Left lung (tissue), 14 donors: ENCODE measurements at places on chromosomes 1 and 21.
A peak's percentile ranks its signal among the peaks of the same experiment; 100 is the strongest.

- no peak for DNase-seq
These were observed 104.6 kb downstream of the TGFBR3 start for GRCh38 chr1:91781371-91781825.

DNA sequence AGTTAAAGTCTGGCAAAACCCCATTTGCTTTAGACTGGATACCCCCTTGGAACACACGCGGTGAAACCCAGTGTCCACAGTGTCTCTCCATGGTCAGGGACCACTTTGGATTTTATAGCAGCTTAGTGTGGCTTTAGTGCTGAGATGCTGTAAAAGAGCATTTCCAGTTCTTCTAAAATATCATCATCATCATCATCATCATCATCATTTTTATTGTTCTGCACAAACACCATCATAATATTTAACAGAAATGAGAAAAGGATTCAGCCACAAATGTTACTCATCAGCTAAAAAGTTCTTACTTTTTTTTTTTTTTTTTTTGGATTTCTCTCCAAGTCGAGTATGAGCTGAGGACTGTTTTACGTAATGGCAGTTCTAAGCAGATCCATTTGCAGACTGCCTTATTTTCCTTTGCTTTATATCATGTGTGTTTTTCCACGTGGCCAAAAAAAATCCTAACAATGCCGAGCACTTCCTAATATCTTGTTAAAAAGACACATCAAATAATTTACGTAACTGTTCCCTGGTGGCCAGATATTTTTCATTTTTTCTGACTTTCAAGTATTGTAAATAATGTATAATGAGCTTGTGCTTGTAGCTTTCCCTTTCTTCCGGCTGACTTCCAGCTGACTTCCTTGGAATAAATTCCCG is 62.8 kb downstream of the EVA1C start:
- DNase-seq, result peak; percentile 49

- no peak for DNase-seq
These were observed 4.8 kb upstream of the TLR5 start for GRCh38 chr1:223147873-223148272.

GRCh38 chr1:192401825-192402224 is 85.0 kb downstream of the RGS21 start:
- DNase-seq, result peak; percentile 4

DNA sequence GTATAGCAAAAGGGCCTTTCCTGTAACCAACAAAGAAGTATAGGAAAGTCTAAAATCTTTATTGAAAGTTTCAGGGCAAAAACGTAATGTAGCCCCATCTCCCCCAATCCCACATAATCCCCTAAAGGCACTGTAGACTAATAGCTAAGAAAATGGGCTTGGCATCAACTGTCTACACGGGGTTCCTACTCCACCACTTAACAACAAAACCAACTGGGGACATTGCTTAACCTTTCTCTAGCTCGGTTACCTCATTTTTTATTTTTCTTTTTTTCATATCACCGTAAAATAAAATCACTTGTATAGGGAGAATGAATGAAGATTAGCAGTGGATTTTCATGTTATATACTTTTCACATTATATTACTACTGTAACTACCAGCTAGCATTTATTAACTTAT is 12.3 kb downstream of the MACF1 start:
- DNase-seq, result no peak

- DNase-seq, result no peak
These were observed 128.0 kb upstream of the ERG start for GRCh38 chr21:38626306-38626705.

DNA sequence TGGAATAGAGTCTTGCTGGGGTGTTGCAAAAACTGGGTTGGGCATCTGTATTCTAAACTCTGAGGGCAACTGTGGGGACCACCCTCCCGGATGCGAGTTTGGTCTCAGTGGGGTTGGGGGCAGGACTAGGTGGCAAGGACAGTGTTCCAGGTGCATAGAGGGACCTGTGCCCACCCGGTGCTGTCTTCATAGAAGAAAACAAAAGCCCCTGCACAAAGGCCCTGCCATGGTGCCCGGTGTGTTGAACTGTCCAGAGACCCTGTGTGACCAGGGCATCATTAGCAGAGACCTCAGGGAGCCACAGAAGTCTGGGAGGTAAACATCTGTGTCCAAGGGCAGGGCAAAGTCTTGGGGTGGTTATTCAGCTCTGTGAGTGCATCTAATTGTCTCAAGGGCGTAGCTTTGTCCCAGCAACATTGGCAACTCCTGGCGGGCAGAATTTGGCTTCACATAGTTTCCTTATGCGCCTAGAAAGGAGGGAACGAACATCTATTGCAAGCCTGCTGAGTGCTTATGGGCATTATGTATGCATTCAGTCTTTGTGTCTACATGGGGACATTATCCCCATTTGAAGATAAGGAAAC is 72.2 kb upstream of the IFFO2 start:
- no peak for DNase-seq

GRCh38 chr1:202890392-202890791 is 1.4 kb upstream of the RABIF start:
- DNase-seq, result no peak

DNA sequence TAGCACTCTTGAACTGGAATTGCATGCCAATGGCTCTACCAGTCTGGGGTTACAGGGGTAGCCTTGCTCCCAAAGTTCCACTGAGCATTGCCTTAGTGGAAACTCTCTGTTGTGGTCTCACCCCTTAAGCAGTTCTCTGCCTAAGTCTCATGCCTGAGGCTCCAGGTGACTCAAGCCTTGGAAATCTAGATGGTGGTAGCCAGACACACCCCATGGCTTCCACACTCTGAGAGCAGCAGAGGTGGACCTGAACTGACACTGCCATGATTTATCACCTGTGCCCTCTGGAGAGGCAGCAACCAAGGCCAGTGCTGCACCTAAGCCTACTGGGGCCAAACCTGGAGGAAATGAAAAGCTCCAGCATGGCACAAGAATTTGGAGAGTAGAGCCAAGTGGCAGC is 285.7 kb upstream of the PKN2 start:
- DNase-seq, result no peak

DNA sequence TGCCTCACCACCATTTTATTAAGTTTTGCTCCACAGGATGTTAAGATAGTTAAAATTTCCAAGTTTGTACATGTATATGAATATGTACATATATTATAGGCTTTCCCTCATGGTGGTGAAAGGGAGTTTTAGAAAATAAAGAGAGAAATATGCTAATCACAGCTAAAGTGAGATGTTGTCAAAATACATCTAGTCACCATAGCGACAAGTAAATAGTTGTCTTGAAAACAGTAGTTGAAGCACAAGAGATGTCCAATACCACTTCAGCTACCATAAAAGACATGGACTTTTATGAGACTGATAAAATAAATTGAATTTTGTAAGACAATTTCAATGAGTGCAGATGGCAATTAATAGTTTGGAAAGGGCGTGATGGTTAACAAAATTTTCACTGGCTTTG is 1600.0 kb downstream of the BRINP3 start:
- DNase-seq, result no peak

GRCh38 chr21:32184065-32184464 is 94.8 kb downstream of the MIS18A start:
- DNase-seq, result no peak

- no peak for DNase-seq
These were observed 33.6 kb upstream of the GBP5 start for GRCh38 chr1:89306273-89306672.

- DNase-seq, result peak; percentile 65
These were observed 1.4 kb upstream of the RBM15 start for GRCh38 chr1:110337704-110338308.

GRCh38 chr1:148362216-148362611 is 120.9 kb downstream of the PPIAL4G start:
- DNase-seq, result no peak

DNA sequence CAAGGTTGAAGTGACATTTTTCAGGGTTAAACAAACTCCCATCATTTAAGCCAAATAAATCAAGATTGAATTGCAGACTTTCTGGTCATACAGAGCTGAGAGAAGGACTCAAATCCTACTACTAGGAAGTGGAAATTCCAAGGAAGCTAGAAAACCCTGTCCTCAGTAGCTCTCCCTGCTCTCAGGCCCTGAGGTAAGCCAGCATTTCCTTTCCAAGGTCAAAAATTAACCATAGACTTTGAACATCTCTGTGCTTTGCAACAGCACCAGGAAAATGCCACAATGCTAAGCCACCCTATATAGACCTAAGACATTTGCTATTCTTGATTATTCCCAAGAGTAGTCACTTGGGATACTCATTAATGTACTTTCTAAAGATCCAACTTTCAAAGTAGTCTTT is 45.1 kb downstream of the LUZP1 start:
- no peak for DNase-seq

- no peak for DNase-seq
These were observed 37.4 kb downstream of the SMYD2 start for GRCh38 chr1:214318356-214318755.

- no peak for DNase-seq
These were observed 57.0 kb downstream of the DISC1 start for GRCh38 chr1:231683439-231684165.

DNA sequence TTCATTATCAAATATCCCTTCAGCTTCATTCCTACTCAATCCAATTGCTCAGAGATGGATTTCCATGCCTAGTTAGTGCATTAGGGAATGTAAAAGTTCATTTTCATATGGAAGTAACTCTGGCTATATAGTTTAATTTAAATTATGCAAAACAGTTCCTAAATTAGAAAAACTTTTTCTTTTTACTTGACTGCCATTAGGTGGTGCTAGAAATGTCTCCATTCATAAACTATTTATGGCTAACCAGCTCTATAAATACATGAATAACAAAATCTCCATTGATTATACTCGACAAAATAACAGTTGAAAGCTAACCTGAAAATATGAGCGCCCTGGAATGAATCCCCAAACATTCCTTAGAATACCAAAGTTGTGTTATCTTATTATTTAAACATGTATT is 311.4 kb downstream of the USH2A start:
- DNase-seq, result no peak

DNA sequence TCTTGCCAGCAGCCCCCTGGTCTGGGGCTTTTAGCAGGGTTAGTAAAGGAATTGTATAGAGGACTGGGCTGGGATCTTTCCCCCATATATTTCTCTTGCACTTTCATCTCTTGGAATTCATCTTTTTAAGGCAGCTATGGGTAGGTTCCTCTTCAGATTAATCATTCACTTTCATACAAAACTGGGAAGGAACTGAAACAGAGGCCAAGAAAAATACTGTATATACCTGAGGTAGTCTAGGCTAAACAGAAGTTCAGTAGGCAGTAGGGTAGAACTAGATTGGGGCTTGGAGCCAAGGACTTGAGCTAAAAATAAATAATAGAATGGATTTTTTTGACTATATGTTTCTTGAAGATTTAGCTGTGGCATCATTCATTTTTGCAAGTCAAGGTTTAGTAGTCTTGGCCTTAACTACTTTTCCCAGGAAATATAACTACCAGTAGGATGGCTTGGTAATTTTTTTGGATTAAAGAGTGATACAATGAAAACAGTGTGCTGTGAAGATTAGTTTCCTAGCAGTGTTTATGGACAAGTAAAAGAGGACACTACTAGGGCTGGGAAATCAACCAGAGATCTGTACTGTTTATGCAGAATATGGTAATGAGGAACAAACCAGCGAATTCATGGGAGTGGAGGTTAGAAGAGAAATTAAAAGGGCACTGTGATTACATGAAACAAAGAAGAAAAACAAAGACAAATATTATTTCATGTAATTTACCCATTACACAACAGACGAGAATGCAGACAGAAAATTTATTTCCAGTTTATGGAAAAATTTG is 50.9 kb upstream of the PTGS2 start:
- no peak for DNase-seq

- DNase-seq, result no peak
These were observed 10.9 kb downstream of the PCSK9 start for GRCh38 chr1:55050283-55050682.

GRCh38 chr1:230110971-230111370 is 43.9 kb downstream of the GALNT2 start:
- DNase-seq, result no peak

DNA sequence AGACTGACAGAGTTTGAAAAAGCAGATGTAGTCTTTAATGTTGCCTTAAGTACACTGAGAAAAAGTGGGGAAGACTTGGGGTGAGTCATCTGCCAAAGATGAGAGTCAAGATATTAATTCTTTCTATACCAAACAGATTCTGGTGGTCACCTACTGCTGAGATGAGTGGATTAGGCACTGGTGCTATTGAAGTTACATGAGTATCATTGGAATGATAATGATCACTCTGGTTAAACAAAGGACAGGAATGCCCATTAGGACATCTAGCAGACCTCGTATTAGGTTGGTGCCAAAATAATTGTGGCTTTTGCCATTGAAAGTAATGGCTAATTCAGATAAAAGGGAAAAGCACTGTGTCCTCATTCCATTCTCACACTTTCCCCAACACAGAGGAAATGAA is 1588.9 kb downstream of the KCNT2 start:
- no peak for DNase-seq

DNA sequence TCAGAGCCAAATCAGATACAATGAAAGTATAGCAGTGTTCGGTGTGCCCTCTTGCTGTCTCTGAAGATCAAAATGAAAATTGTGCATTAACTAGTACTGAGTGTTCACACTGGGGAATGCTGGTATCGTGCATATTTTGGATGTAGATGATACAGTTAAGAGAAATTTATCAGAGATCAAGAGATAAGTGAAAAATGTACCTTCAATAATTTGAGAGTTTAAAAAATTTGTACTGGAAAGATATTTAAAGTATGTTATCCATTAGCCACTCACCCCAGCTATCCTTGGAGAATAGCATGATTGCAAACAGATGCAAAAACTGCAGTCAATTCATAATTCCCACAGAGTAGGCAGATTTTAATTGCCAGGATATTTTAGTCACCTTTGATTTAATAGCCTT is 56.4 kb downstream of the GREM2 start:
- DNase-seq, result no peak

- DNase-seq, result no peak
These were observed 1.5 kb downstream of the GCLM start for GRCh38 chr1:93907718-93908117.

- no peak for DNase-seq
These were observed 53.0 kb downstream of the BACH1 start for GRCh38 chr21:29351691-29352090.

- DNase-seq, result no peak
These were observed 36.7 kb upstream of the HP1BP3 start for GRCh38 chr1:20823845-20824244.

DNA sequence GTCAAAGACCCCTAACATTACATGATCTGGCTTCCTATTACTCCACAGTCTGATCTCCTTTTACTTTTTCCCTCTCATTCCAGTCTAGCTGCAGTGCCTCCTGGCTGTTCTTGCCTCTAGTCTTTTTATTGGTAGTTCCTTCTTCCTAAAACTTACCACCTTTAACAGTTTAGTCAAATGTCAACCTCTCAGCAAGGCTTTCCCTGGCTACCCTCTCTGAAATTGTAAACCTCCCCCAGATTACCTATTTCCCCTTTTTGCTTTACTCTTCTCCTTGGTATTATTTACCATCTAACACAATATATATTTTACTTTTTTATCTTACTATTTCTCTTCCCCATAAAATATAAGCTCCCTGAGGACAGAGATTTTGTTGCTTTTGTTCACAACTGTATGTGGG is 129.6 kb downstream of the CLEC20A start:
- no peak for DNase-seq

DNA sequence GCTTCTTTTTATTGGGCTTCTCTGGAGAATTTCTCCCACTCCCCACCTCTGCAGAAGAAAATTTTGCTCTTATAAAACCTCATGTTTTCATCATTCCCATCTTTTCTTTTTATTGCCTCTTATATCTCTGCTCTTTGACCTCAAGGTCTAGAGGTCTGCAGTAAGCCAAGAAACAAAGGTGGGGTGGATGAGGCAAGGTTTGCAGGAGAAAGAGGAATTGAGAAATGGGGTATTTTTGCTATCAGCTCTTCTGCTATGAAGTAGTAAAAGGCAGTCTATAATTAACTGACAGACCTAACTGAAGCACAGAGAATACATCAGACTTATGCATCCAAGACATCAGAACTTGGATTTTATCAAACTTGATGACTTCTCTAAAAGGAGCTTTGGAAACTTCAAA is 22.9 kb downstream of the SYT11 start:
- DNase-seq, result no peak
